Erythroblast (primary cell): ENCODE measurements at places on chromosomes 11 and 22.

DNA sequence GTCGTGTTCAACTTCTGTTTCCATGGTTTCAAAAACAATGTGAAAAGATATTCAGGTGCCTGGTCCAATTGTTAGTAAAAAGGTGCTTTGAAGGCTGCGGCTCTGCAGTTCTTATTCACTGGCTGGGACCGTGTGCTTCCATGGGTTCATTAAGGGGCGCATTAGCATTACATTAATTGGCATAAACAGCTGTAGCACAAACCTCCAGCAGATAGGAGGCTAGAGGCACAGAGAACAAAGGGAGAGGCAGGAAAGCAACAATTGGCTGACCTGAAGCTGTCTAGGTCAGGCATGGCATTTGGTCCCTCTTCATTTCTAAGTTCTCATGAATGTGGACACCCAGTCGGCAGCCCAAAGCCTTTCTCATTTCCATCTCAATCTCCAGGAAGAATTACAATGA is 16.6 kb downstream of the PAK1 start:
- DNase-seq: no peak

- no peak for DNase-seq
Measured at GRCh38 chr11:111539426-111540113, 950 bp upstream of the LAYN start.

DNA sequence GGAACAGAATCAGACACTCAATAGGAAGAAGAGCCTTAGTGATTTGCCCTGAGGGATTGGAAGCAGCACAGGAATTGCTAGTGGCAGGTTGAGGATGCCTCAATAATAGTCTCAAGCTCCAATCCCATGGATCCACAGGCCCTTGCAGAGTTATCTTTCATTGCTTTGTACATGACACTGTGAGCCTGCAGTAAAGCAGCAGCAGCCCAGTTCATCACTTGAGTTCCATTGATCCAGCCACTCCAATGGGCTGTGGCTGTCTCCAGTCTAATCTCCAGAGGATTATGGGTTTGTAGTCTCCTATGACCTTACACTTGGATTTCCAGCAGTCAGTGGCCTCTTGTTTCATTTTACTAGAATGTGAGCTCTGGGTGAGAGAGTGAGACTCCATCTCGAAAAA is 45.4 kb downstream of the AAMDC start:
- no peak for DNase-seq

DNA sequence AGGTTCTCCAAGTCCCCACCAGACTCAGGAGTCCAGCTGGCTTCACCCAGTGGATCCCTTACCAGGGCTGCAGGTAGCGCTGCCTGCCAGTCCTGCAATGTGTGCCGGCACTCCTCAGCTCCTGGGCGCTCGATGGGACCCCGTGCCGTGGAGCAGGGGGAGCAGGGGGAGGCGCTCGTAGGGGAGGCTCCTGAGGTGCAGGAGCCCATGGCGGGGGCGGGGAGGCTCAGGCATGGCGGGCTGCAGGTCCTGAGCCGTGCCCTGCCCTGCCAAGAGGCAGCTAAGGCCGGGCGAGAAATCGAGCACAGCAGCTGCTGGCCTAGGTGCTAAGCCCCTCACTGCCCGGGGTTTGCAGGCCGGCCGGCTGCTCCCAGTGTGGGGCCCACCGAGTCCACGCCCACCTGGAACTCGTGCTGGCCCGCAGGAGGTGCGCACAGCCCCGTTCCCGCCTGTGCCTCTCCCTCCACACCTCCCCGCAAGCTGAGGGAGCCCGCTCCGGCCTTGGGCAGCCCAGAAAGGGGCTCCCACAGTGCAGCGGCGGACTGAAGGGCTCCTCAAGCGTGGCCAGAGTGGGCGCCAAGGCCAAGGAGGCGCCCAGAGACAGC is 792.9 kb upstream of the CCDC179 start:
- DNase-seq: no peak

DNA sequence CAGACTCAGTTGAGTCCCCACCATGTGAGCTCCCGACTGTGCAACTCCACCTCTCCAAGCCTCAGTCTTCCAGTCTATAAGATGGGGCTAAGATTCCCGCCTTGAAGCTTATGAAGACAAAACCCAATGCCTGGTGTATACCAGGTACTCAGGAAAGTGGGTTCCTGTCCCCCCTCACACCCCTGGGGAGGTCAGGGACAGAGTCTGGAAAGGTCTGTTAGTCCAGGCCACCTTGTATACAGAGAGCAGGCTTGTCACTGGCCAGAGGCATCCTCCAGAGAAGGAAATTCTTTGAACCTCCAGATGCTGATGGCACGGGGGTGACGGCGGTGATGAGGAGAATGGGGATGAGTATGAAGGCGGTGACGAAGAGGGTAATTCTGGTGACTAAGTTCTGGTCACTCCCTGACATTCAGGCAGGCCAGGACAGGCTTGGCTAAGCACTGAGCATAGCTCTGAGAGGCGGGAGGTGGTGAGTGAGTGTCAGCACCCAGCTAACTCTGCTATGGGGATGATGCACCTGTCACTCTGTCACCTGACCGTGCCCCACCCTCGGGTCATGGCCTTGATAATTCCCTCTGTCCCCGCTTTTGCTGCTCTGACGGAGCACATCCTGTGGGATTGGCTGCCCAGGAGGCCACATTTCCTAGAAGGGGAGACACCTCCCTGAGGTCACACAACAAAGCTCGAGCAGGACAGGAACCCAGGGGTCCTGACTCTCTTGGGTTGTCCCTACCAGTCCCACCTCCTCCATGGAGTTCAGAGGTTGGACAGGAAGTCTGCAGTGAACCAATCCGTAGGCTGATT is 30.9 kb upstream of the CSNK1E start:
- no peak for DNase-seq

DNA sequence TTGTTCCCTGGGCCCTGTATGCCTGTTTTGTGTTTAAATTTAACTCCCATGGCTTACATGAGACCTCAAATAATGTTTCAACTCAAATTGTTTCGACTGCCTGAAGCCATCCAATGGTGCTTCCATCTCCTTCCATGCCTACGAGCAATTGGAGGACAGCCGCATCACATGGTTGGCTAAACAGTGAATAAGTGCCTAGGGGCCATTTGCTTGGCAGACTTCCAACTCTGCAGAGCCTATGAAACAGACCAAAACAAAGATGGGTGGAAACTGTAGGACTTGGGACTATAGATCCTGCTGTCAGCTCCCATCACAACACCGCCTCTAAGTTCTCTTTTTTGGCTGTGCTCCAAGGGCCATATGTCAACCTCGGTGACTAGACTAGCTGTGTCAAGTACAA is 84.1 kb downstream of the PARVA start:
- DNase-seq: no peak

DNA sequence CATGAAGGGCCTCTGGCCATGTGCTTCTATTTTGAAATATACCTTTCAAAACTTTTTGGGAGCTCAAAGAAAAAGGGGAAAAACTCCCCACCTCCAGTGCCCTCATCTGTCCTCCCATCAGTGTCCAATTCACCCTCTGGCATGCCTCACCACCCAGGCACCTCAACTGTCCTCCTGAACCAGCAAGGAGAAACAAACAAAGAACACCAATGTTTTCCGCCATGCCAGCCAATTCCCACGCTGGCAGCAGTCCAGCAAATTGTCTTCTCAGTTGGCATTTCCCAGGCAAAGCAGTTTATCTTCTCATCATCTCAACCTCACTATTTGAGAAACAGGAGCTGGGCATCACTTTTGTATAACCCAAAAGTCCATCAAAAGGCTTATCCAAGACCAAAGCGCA is 496.9 kb downstream of the SOX6 start:
- no peak for DNase-seq

DNA sequence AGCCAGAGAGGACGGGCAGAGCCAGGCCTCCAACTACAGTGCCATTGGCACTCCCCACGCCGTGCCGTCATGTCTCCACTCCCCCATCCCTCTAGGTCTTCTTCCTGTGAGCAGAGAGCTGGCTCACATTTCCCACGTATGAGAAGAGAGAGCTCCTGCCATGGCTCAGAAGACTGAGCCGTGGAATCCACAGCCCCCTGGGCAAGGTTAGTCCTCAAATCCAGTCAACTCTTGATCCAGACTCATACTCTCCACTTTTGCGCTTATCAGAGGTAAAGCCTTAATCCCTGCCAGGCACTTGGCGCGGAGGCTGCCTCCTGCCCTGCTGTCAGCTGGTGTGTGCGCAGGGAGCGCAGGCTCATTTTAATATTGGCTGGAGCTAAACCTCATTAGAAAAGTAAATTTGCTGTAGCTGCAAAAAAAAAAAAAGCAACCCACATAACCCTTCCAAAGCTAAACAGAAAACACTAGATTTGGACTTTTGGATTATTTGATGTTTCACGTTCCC is 4.7 kb downstream of the B3GAT1 start:
- no peak for DNase-seq

DNA sequence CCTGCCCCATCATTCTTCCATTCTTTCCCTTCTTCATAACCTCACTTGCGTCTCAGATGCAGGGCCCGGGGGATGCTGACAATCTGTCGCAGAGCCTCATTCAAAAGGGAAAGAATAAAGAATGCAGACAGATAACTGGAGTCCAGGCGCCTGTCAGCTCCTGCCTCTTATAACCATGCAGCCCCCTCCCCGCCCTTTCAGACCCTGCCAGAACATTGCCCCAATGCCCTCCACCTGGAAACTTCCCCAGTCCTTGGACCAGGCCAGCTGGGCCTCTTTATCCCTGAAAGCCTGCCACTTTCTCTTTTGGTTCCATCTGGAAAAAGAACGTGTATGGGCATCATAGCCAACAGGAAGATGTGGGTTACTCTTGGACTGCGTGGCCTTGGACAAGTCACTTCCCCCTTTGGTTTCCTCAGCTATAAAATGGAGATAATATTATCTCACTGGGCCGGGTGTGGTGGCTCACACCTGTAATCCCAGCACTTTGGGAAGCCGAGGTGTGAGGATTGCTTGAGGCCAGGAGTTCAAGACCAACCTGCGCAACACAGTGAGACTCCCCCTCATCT is 2.1 kb upstream of the TCF20 start:
- no peak for DNase-seq

- no peak for DNase-seq
Measured at GRCh38 chr11:39586036-39586435, 1873.4 kb downstream of the LRRC4C start.

DNA sequence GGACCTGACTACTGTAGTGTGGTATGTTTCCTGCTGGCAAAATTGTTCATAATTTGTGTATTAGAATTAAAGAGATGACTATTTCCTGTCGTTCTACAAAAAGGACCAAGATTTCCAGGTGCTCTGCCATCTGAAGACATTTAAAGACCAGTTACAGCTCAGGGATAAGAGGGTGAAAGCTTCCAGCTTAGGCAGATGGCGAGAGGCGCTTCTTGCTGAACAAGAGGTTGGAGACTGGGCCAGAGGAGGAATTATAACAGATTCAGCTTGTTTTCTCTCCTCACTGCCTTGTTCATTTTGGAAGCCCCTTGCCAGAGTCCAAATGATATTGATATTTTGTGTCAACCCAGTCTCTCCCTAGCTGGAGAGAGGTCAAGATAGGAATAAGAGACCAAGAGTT is 23.1 kb upstream of the NNMT start:
- DNase-seq: no peak

GRCh38 chr22:42275176-42275575 is 4.7 kb upstream of the TCF20 start:
- no peak for DNase-seq

DNA sequence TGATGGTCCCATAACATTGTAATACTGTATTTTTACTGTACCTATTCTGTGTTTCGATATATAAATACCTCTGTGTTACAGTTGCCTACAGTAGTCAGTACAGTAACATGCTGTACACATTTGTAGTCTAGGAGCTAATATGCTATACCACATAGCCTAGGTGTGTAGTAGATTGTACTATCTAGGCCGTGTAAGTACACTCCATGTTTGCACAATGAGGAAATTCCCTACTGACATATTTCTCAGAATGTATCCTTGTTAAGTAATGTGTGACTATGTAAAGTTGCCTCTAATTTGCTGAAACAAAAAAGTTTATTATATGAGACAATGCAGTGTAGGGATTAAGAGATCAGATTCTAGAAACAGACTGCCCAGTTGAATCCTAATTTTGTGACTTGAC is 21.3 kb downstream of the CAPRIN1 start:
- no peak for DNase-seq

DNA sequence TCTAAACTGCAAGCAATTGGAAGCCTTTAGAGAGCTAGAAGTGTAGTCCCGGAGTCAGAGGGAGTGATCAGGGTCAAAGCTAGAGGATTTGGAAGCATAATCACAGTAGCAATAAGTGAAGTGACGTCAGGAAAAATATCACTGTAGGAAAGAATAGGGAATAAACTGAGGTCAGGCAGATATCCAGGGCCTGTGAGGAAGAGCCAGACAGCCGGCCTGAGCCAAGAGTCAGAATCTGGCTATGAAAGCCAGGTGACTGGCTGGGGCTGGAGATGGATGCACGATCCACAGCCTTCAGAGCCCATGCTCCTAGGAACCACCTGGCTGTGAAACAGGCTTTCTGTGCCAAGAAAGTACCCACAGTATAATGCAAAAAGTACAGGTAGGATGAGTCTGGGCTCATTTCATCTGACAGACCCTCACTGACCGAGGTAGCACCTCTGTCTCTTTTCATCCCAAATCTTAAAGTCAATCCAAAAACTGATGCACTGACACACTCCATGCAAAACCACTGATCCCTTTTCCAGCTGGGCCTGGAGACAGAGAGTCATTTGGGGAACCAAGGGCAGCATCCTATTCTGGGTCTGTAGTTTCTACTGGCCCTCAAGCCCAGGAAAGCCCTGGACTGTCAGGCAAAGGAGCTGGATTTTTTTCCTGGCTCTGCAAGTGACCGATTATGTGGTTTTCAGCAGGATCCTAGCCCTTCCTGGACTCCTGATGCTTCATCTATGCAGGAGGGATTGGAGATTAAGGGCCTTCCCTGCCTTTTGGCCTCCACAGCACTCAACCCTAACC is 21.3 kb downstream of the TRIM66 start:
- DNase-seq: no peak

DNA sequence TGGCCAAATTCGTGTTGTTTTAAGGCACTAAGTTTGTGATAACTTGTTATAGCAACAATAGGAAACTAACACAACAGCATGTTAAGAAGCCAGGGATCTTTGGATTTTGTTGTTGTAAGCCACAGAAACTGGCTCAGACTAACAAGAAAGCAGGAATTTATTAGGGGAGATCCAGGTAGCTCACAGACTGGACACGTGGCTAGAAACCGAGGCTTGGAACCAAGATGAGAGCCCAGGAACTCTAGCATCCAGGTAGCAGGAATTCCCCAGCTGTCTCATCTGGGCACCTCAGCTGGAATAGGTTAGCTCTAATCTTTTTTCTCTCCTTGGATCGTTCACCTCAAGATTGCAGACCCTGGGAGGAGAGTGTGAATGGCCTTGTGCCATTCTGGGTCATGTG is 24.9 kb downstream of the POLA2 start:
- no peak for DNase-seq

GRCh38 chr11:131408025-131408640 is 37.7 kb downstream of the NTM start:
- DNase-seq: peak; percentile 6
